OCI-M1 (cell line): ENCODE measurements at places on chromosomes 6 and 20.

- peak; percentile 94 for DNase-seq
Measured at GRCh38 chr6:27547157-27548075, 74.5 kb upstream of the ZNF184 start.

DNA sequence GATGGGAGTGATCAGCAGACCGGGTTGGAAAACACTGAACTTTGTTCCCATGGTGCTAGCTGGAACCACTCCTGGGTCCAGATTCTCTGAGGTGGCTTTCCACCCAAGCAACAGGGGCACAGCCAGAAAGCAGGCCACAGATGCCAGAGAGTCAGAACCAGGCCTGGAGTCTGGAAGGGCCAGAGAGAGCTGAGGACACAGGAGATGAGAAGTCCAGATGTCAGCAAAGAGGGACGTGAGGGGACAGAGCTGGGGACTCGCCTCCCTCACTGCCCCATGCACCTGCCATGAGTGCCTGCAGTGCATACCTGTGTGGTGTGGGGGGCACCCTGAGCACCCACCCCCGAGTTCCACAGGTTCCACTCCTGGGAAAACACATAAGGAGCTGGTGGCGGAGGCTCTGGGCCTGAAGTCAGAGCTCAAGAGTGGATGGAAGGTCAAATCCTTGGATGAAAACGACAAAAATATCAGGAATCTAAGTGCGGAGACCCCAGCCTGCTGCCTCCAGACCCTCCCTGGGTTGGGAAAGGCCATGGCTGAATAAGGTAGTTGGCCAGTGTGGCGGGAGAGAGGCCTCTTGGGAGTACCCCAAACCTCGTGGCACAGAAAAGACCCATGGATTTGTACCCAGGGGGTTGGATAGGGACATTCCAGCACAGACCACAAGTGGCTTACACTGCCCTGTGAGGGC, 224.2 kb downstream of the SYNDIG1 start:
- DNase-seq, result no peak

DNA sequence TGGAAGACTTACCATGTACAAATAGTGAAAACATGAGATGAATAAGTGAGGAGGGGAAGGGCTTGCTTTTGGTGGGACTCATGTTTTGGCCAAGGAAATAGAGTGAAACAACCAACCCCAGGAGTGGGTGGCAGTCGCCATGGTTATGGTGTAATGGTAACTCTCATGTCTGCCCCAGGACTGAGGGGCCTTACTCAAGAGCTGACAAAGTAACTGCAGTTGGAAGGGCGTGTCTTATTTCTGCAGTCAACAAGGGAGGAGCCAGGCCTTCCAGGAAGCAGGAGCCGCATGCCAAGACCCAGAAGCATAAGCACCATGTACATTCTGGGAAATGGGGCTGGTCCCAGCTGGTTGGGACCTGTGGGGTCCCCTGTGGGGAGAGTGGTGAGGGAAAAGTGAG, 108.5 kb downstream of the UNC5CL start:
- peak; percentile 60 for DNase-seq

DNA sequence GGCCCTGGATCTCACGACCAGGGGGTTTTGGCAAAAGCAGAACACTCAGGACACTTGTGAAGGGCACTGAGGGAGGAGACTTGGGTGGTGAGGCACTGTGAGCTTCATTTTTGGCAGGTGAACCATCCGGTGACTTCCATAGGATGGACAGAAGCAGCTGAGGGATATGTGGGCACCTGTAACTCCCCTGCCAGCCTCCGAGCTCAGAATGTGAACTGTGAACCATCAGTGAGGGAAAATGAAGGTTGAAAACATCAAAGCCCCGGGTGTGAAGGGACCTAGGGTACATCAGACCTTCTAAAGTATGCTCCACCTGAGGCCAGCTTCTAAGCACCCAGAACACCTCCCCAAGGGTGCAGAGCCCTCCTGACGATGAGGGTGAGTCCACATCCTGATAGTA, 53.2 kb downstream of the FAXC start:
- DNase-seq, result no peak

DNA sequence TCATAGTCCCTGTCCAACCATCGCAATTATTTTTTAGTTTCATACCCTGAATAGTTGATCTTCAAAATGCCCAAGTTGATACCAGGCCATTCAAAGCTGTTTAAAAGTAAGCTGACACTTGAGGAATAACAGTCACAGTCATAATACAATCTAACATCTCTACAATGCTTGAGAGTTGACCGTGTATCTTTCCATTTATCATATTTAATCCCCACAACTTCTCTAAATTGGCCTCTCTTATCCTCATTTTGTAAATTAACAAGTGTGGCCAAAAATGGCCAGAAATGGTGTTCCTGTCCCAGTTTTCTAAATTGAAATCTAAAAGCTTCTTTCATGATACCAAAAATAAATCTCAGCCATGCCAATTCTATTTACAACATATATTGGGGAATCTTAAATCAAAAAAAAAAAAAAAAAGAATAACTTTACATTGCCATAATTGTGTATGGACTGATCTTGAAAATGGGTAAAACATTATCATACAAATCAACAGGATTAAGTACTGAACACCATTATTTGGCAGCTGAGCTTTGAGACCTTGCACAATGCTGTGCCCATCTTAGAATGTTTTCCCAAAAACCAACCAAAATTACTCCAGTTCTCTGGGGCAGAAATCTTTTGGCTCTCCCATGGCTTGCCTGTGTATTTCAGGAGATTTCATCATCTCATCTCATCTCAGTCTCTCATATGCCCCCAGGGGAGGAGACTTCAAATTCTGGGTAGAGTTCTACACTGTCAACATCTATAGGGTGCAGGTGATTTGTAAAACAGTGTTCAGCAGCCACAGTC, 448.7 kb upstream of the JARID2 start:
- DNase-seq, result peak; percentile 91

GRCh38 chr6:17466707-17467106, 73.3 kb downstream of the CAP2 start:
- no peak for DNase-seq

DNA sequence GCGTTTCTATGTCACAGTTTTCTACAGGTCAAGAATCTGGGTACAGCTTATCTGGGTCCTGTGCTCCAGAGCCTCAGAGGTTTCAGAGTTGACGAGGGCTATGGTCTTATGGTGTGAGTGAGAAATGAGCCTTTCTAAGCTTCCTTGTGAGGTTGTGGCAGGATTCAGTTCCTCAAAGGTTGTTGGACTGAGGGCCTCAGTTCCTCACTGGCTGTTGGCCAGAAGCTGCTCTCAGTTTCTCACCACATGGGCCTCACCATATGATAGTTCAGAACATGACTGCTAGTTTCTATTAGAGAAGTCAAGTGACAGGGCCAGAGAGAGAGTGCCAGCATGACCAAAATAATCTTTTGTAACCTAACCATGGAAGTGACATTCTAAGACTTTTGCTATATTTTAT, 96.1 kb downstream of the NUS1 start:
- DNase-seq, result peak; percentile 21

DNA sequence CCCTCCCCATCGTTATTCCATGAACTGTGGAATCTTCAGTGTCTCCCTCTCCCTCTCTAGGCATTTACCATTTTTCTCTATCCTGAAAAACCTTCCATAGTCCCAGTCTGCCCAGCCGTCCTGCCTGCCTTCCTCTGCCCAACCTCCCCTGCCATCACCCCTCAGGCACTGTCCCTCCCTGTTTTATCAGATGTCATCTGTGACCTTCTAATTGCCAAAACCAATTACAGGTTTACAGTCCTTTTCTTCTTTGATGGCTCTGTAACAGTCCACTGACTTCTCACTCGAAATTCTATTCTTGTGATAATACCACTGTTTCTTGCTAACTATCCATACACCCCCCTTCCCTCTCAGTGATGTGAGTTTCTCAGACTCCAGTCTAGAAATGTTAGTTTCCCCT, 2.3 kb upstream of the SLC23A2 start:
- DNase-seq, result no peak

- peak; percentile 73 for DNase-seq
Measured at GRCh38 chr20:21048841-21049273, 57.3 kb downstream of the LINC00237 start.

- no peak for DNase-seq
Measured at GRCh38 chr6:38719358-38719757, 4.2 kb downstream of the DNAH8 start.

DNA sequence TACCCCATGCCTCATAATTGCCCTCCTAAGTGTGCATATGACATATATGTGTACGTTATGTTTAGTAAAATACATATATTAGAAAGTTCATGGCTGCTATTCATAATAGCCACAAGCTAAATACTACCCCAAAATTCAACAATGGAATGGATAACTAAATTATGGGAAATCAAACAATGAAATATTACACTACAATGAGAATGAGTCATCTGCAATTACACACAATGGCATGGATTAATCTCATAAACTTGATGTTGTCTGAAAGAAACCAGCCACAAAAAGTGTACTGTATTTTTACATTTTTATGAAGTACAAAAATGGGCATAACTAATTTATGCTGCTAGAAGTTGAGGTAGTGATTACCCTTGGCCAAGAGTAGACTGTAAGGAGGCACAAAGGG, 477.0 kb downstream of the HAO1 start:
- DNase-seq, result no peak

DNA sequence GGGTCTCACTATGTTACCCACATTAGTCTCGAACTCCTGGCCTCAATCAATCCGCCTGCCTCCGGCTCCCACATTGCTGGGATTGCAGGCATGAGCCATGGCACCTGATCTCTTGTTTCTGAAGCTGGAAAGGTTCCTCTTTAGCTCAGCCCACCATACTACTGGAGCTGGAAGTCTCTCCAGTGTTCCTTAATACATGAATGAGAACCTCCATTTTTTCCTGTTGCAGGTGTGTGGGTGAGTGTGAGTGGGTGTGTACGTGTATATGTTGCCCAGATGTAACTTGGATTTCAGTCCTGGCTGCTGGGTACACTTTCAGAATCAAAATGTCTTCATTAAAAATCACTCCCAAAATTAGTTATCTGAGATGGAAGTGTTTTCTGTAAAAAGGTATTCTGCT, 11.1 kb downstream of the PNPLA1 start:
- DNase-seq, result no peak

- DNase-seq, result peak; percentile 39
Measured at GRCh38 chr20:32945710-32946221, 58.5 kb downstream of the SUN5 start.
